Left kidney (tissue), 8 donors: ENCODE measurements at places on chromosomes 5 and 9. TPM values are rescaled to one million over a fixed set of nuclear protein-coding genes. Genes with fewer than 3 reads are reported as not detected.

TAF11L5 gene
- polyA plus RNA-seq, result not detected

PRR7 gene
- polyA plus RNA-seq, result 1.0 TPM

GDNF gene
- polyA plus RNA-seq, result 17.5 TPM

SLC22A4 gene
- polyA plus RNA-seq, result 7.6 TPM

C9 gene
- polyA plus RNA-seq, result 0.37 TPM

PCDHGA2 gene
- 6.8 TPM for polyA plus RNA-seq

ANKRD20A1 gene
- 6.1 TPM for polyA plus RNA-seq

BTNL3 gene
- not detected for polyA plus RNA-seq

PPP3R2 gene
- polyA plus RNA-seq, result not detected

PDE8B gene
- polyA plus RNA-seq, result 6.0 TPM

TMEM252 gene
- polyA plus RNA-seq, result 7.7 TPM

EQTN gene
- polyA plus RNA-seq, result 0.43 TPM

SLC2A6 gene
- 1.0 TPM for polyA plus RNA-seq

PLPPR1 gene
- polyA plus RNA-seq, result 18.5 TPM

PRRX2 gene
- polyA plus RNA-seq, result 0.52 TPM

PLAC8L1 gene
- polyA plus RNA-seq, result 2.4 TPM

CD180 gene
- 0.45 TPM for polyA plus RNA-seq

KIF2A gene
- polyA plus RNA-seq, result 69.6 TPM

LRRC70 gene
- 7.3 TPM for polyA plus RNA-seq

MRPL41 gene
- polyA plus RNA-seq, result 11.7 TPM
